ENCODE measurements at places on chromosomes 1 and 21. TPM values are rescaled to one million over a fixed set of nuclear protein-coding genes. Genes with fewer than 3 reads are reported as not detected.

Gene TRIM46
- not detected for total RNA-seq

Gene GCSAML
- total RNA-seq = not detected

GRCh38 chr1:177983482-177984135 lies 13.8 kb upstream of the SEC16B start:
- no peak for DNase-seq

DNA sequence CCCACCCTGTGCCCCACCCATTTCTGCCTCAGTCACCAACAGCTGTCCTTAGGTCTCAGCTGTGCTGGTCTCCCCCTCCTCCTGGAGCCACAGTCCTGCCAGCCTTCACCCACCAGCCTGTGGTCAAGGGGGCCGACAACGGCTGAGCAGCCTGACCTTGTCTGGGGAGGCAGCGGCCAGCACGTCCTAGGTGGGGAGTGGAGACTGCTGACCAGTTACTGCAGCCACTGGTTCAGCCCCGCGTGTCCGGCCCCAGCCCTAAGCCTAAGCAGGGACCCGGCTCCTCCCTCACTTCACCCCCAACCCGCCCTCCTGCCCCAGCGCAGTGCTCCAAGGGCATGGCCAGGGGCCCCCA lies 79.2 kb downstream of the MORN1 start:
- no peak for DNase-seq

DNA sequence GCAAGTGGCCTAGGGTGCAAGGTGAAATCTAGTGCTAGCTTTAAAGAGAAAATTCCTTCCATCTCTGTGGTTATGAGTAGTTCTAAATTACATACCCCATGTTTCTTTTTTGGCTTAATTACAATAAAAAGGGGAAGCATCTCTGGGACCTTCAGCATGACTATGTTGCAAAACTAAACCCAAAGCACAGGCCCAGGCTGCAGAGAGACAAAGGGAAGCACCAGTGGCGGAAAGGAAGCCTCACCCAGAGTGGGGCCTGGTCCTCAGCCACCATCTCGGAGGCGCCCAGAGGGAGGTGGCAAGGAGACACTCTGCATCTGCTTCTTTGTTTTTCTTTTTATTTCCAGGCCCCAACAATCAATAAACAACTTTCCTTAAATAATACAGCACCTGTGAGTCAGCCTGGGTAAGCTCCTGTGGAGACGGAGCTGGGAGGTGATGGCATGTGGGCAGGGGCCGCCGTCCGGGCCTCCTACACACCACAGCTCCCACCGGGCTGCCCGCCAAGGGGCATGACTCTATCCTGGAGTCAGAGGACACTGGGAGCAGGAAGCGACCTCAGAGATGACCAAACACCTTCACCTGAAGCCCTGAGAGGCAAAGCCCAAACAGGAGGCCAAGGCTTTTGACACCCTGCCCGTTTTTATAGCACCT lies 21.7 kb downstream of the ITPKB start:
- DNase-seq = no peak

- DNase-seq = peak; percentile 71
Measured at GRCh38 chr1:160451119-160451858, 50.9 kb downstream of the VANGL2 start.

DNA sequence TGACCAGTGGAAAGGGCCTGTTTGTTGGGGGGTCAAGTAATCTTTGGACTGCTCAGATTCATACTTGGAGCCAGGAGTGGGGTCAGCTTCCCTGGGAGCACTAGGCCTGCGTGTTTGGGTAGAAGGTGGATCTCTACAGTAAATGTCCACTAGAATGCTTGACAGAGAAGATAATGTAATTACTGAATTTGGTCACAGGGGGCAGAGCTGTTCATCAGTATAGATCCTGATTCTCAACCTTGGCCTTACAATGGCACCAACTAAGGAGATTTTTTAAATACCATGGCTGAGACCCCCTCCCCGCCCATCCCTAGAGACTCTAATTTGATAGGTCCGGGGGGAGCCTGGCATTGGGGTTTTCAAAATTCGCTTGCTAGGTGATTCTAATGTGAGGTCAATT lies 217.5 kb upstream of the PLXNA2 start:
- DNase-seq = peak; percentile 15
